ENCODE measurements at places on chromosomes 6 and 20.

GRCh38 chr6:71404145-71404966, 115.7 kb downstream of the OGFRL1 start:
- DNase-seq = no peak

- DNase-seq = no peak
These were observed 4.9 kb upstream of the TMEM242 start for GRCh38 chr6:157328108-157328692.

DNA sequence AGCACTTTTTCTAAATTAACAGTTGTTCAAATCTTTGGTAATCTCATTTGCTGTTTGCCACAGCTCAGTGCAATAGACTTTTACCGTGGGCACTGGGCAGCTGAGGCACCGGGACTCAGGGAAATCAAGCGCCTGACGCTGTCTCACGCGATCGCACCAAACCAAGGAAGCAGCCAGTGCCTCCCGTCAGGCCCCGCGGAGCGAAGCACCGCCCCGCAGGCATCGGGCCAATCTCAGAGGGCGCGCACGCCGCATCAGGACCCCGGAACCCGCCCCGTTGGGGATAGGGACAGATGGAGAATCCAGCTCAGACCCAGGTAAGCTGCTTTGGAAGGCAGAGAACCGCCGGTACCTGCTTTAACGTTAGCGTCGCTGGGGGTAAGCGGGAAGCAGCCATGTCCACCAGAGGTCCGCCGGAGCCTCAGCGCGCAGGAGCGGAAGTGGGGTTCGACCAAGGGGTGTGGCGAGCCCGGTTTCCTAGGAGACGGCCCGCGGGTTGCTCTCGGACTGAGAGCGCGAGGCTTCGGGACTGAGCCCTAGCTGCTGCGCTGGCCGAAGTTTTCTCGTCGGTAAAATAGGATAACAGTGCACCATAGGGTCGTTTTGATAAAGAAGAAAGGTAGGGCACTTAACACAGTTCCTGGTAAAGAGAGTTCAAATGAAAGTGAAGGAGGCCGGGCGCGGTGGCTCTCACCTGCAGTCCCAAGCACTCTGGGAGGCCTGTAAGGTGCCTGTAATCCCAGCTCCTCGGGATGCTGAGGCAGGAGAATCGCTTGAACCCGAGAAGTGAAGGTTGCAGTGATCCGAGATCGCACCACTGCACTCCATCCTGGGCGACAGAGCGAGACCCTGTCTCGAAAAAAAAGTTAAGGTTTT, at the start of gene LYRM2:
TSS of gene LYRM2 (minus strand) at position 428 of the 876 bp plus-strand sequence. CDS start at position 397, 31 bp downstream.
- DNase-seq = peak; percentile 86

- no peak for DNase-seq
These were observed 11.3 kb upstream of the MYT1 start for GRCh38 chr20:64152906-64153305.

DNA sequence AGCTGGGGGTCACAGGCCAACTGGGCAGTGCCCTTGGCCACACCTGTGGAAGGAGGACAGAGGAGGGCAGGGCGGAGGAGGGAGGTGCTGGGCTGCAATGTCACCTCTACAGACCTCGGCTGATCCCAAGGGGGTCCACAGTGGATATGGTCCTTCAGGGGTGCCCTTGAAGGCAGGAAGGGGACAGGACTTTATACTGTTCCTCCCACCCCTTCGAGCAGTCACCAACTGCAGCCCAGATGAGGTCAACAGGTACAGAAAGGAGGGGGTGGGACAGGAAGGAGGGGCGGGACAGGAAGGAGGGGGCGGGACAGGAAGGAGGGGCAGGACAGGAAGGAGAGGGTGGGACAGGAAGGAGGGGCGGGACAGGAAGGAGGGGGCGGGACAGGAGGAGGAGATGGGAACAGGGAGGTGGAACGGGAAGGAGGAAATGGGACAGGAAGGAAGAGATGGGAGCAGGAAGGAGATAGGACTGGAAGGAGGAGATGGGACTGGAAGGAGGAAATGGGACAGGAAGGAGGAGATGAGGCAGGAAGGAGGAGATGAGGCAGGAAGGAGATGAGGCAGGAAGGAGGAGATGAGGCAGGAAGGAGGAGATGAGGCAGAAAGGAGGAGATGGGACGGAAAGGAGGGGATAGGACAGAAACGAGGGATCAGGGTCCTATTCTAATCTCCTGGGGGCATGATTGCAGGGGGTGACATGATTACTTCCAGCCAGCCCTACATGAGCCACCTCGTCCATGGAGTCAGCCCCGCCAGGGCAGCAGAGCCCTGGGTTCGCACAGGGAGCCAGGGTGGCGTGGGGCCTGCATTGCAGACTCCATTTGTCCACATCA, 19.4 kb upstream of the MRGBP start:
- peak; percentile 63 for DNase-seq

GRCh38 chr6:66499851-66500250, 792.8 kb upstream of the EYS start:
- no peak for DNase-seq

DNA sequence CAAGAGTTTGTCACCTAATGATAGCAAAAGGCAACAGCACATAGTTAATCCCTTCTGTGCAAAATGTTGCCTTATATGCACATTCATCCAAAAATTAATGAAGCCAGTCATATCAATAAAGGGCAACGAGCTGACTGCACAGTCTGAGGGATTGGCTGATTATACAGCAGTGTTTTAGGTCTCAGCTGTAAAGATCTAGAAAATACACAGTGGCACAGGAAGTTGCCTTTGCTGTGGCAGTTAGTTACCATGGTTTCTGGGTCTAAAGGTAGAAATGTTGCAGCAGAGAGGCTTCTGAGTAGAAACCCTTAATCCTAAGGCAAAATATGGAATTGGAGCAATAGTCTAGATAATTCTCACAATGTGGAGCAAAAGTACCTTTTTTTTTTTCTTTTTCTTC, 89.7 kb downstream of the SMPDL3A start:
- no peak for DNase-seq

- peak; percentile 52 for DNase-seq
These were observed 257.1 kb upstream of the TAB2 start for GRCh38 chr6:149060300-149060984.

DNA sequence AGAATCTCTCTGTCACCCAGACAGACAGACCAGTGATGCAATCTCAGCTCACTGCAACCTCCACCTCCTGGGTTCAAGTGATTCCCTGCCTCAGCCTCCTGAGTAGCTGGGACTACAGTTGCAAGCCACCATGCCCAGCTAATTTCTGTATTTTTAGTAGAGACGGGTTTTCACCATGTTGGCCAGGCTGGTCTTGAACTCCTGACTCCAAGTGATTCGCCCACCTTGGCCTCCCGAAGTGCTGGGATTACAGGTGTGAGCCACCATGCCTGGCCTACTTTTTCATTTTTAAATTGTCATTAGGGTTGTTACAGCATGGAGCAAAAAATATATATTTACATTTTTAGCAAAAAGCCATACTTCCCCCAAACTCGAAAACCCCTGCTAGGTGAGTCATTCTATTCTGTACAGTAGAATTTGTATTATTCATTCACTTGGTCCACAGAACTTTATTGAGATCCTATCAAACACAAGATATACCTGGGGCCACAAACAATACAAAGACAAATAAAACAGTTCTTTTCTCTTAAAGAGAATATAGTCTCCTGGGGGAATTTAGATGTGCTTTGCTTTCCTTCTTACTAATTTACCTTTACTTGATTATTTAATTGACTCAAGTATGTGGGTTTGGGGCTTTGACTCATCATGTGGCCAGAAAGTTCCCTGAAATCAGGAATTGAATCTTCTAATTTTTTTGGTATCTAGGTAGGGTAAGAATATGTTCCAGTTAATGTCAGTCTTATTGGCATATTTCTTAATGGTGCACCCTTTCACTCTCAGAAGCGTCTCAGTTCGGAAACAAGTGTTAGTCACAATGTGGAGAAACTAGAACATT, 16.6 kb upstream of the CCND3 start:
- no peak for DNase-seq

- no peak for DNase-seq
These were observed 462.9 kb downstream of the COL12A1 start for GRCh38 chr6:74742793-74743508.

GRCh38 chr20:44436393-44436792, 39.3 kb upstream of the TTPAL start:
- no peak for DNase-seq

DNA sequence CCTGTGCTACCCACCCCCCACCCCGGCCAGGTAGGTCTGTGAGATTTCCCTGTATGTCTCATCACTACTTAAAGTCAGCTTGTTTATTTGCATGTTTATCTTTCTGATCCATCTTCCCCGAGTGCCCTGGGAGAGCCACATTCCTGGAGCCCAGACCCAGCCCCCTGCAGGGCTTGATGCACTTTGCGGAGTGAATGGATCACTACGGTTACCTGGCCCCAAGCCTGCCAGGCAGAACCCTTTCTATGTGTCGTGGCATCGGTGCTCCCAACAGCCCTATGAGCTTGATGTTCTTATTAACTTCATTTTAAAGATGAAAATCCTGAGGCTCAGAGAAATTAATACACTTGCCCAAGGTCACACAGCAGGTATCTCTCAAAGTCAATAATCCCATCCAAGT, 13.6 kb upstream of the SLCO4A1 start:
- DNase-seq = no peak

GRCh38 chr6:38269461-38270172, 370.1 kb downstream of the BTBD9 start:
- no peak for DNase-seq

- no peak for DNase-seq
These were observed 101.1 kb downstream of the DLGAP4 start for GRCh38 chr20:36407199-36407733.

Measured in activated effector memory CD4-positive, alpha-beta T cell treated with Interleukin-2 at 50 U/mL for 16 hours (primary cell).